ENCODE measurements at places on chromosomes 6 and 20.
A peak's percentile ranks its signal among the peaks of the same experiment; 100 is the strongest.

- no peak for DNase-seq
Observed at GRCh38 chr6:39228111-39228971, 934 bp downstream of the KCNK5 start.

DNA sequence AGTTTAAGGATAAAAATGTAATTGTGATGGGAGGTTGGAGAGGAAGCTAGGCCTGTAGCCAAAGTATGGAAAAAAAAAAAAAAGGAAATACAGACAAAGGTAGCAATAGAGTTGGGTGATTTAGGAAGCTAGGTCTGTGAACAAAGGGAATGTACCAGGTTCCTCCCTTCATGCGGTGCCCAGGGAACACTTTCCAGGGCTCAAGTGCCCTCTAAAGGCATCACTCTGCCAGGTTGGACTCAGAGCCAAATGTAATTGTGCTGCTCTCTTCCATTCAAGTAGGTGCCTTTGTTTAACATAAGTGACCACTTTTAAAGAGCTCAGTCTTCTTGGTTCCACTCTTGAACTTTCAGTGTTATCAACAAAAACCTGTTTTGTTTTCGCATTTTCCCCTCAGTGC lies 159.7 kb upstream of the AHI1 start:
- no peak for DNase-seq

- peak; percentile 39 for DNase-seq
Observed at GRCh38 chr6:90319044-90319443, 22.4 kb upstream of the BACH2 start.

GRCh38 chr20:44597516-44597915 lies 15.1 kb downstream of the PKIG start:
- no peak for DNase-seq

- DNase-seq: peak; percentile 31
Observed at GRCh38 chr6:97322811-97323210, 39.8 kb upstream of the MMS22L start.

DNA sequence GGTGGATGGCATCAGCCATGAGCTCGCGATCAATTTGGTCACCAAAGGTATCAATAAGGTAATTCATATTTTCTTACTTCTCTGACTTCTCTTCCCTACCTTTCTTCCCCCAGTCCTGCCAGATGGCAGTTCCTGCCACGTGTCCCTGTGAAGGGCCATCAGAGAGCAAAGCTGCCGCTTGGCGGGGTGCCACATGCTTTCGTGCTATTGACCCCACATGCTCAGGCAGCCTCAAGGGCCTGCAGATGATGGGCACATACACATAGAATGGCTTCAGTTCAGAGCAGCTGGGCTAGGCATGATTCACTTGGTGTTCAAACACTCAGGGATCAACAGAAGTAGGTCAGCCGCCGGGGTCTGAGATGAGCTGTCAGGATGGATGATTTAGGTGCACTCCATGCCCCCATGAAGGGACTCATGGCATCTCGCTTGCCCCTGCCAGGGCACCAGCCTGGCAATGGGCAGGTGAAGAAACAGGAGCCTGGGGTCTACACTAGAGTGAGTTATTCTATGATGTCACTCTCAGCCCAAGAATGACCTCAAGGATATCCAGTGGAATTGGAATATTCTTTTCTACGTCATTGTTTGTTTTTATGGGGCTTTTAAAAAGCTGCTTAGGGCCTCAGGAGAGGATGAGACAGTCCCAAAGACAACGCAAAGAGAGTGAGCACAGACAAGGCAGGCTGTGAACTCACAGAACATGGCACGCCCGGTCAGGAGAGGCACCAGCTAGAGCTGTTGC lies 25.5 kb downstream of the BANF2 start:
- no peak for DNase-seq

DNA sequence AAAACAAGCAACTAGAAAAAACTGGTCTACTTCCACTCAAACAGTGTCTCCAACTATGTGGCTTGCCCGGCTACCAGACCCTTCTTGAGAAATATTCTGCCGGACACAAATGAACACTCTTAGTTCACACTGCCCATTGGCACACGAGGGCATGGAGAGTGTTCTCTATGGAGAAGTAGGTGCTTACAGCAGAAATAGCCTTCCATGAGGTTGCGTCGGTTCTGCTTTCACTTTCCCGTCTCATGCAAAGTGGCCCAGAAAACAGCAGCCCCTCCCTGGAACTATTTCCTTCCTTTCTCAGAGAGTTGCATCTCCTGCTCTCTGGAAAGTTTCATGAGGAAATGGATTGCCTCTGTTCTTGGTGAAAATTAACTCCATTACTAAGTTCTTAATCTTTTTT lies 9.5 kb upstream of the HLA-DOA start:
- DNase-seq: peak; percentile 79

DNA sequence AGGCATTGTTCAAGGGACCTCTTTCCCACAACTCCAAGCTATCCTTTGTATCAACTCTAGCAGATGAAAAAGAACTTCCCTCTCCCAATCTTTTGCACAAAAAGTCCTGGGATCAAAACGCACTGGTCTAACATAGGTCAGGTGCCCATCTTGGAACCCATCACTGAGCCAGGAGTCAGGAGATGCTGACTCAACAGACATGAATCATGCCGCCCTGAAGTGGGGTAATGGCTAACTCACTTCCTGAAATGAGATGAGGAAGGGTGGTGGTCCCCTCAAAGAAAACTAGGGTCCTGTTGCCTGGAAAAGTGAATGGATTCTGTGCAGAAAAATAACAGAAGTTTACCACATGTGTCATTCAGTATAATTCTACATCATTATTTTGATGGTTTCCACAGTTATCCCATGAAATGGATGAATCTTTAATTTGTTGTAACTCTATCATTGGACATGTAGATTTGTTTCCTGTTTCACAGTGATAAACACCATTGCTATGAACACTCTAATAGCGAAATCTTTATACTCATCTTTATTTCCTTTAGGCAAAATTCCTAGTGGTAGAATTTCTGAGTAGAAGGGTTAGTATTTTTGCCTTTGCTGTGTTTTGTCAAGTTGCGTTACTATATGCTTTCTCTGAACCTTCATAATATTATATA lies 151.3 kb downstream of the SLC16A10 start:
- peak; percentile 80 for DNase-seq

DNA sequence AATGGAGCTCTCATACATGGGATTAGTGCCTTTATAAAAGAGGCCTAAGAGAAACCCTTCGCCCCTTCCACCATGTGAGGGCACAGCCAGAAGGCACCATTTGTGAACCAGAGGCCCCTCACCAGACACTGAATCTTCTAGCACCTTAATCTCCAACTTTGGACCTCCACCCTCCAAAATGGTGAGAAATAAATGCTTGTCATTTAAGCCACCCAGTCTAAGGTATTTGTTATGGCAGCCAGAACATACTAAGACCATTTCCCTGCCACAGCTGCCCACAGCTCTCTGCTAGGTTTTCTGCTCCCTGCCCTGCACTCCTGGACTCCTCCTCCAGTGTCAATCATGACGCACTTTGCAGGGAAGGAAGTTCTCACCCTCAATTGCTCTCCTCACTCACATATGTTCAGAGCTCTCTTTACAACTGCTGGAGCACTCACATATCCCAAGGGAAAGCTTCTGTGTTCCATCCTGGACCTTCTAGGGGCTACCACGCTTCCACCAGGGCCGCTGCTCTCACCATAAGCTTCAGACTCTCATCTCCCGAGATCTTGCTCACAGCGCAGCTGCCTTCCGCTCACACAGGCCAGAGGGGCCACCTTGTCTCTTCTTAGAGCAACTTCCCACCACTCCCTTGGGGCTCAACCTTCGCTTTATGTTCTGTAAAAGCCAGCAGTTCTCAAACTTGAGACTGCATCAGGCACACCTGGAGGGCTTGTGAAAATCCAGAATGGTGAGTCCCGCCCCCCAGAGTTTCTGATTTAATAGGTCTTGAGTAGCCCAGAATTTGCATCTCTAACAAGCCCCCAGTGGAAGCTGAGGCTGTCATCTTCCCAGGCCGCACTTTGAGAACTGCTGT lies 1.6 kb upstream of the LY86 start:
- DNase-seq: no peak

- DNase-seq: no peak
Observed at GRCh38 chr6:106925948-106926347, 48.6 kb downstream of the CD24 start.

- DNase-seq: peak; percentile 16
Observed at GRCh38 chr6:132813173-132813856, 1.1 kb upstream of the RPS12 start.

DNA sequence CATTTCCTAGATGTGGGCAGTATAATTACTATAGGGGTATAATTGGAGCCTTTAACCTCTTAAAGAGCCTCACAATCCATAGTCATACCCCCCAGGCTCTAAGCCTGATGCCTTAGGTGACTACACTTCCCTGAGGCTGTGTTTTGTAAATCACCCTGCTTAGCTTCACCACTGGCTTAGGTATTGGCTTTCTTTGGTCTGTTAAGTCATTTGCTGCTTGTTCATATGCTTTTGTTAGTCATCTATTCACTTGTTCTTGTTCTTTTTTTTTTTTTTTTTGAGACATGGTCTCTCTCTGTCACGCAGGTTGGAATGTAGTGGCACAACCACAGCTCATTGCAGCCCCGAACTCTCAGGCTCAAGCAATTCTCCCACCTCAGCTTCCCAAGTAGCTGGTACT lies 26.7 kb downstream of the KAT14 start:
- peak; percentile 45 for DNase-seq

- no peak for DNase-seq
Observed at GRCh38 chr6:124887872-124888580, 74.2 kb upstream of the RNF217 start.

Data from iris pigment epithelial cell (primary cell).